Activated T-cell treated with anti-CD3 and anti-CD28 coated beads, Interleukin-2, amount 50 U/mL, for 24 hours (primary cell): ENCODE measurements at places on chromosomes 1 and 21.

DNA sequence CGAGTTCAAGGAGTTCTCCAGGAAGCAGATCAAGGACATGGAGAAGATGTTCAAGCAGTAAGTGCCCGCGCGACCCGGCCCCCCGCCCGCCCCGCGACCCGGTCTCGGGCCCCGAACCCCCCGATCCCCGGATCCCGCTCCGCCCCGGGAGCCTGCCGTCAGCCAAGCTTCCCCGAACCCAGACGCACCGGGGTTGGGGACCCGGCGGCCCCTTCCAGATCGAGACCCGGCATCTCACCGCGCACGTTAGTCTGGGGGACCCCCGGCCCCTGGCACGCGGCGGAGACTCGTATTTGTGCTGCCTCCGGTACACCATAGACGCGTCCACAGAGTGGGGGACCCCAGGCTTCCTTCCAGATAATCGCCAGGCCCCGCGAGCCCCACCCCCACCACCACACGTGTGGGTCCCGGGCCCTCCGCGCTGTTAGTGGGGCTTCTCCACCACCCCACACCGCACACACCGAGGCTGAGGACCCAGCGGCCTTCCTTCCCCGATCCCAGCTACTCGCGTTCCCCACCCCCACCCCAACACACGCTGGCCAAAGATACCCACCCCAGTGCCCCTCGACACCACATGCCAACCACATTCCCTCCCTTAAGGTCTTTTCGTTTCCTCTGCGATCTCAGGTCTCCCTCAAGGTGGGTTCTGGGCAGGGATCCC is 665 bp downstream of the EFHD2 start:
- DNase-seq: no peak
- H3K4me1 ChIP-seq: peaks cover 48% of the 10 kb centered on the region
- H3K27me3 ChIP-seq: peaks cover 8% of the 10 kb centered on the region
- peak overlapping the region; percentile 89 for H3K27ac ChIP-seq
- H3K36me3 ChIP-seq: peaks cover 43% of the 10 kb centered on the region

DNA sequence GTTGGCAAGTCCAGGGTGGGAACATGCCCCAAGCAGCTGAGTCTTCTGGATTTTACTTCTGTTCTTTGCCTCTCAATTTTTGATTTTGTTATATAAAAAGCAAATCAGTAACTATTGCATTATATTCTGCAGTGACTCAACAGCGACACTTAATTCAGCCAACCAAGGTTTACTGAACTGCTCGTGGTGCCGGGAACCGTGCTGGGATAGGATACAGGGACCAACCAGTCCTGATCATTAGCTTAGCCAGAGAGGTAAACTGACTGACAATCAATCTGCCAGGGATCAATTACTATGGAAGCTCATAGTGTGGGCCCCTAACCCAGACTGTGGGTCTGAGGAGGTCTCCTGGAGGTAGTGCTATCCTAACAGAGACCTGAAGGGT is 68.4 kb upstream of the ZNF281 start:
- H3K27me3 ChIP-seq: peaks cover 34% of the 10 kb centered on the region
- no peak overlapping the region for H3K4me3 ChIP-seq
- no peaks in the 10 kb centered on the region for H3K36me3 ChIP-seq
- peaks cover 43% of the 10 kb centered on the region for H3K4me1 ChIP-seq
- DNase-seq: no peak

GRCh38 chr1:205950280-205950679 is 7.0 kb upstream of the SLC26A9 start:
- no peak overlapping the region for H3K27ac ChIP-seq
- H3K4me3 ChIP-seq: no peak overlapping the region
- peaks cover 3% of the 10 kb centered on the region for H3K27me3 ChIP-seq
- H3K4me1 ChIP-seq: no peaks in the 10 kb centered on the region
- H3K36me3 ChIP-seq: no peaks in the 10 kb centered on the region

- no peak overlapping the region for H3K27ac ChIP-seq
- H3K36me3 ChIP-seq: no peaks in the 10 kb centered on the region
- no peaks in the 10 kb centered on the region for H3K4me1 ChIP-seq
- no peak overlapping the region for H3K4me3 ChIP-seq
Observed at GRCh38 chr1:187817782-187818181, 989.0 kb downstream of the PLA2G4A start.

DNA sequence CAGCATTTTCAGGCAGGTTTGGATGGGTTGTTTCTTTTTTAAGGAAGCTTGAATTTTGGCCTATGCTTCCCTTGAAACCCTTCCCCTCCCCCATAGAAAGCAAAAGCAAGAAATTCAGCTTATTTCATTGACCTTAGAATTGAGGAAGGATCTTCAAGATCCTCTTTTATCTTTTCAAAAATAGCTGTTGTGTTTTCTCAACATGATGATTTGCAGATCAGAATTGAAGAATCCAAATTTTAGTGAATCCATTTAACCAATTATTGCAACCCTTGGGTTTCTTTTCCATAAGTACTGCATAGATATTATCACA is 73.7 kb downstream of the LRRC8C start:
- H3K27ac ChIP-seq: peak overlapping the region; percentile 6
- no peaks in the 10 kb centered on the region for H3K27me3 ChIP-seq
- DNase-seq: no peak
- H3K4me1 ChIP-seq: peaks cover 59% of the 10 kb centered on the region
- H3K36me3 ChIP-seq: peaks cover 85% of the 10 kb centered on the region
- no peak overlapping the region for H3K4me3 ChIP-seq

GRCh38 chr1:212814537-212815334 is 23.0 kb downstream of the TATDN3 start:
- H3K4me1 ChIP-seq: peaks cover 3% of the 10 kb centered on the region
- H3K4me3 ChIP-seq: no peak overlapping the region
- no peaks in the 10 kb centered on the region for H3K27me3 ChIP-seq
- H3K36me3 ChIP-seq: peaks cover 11% of the 10 kb centered on the region

DNA sequence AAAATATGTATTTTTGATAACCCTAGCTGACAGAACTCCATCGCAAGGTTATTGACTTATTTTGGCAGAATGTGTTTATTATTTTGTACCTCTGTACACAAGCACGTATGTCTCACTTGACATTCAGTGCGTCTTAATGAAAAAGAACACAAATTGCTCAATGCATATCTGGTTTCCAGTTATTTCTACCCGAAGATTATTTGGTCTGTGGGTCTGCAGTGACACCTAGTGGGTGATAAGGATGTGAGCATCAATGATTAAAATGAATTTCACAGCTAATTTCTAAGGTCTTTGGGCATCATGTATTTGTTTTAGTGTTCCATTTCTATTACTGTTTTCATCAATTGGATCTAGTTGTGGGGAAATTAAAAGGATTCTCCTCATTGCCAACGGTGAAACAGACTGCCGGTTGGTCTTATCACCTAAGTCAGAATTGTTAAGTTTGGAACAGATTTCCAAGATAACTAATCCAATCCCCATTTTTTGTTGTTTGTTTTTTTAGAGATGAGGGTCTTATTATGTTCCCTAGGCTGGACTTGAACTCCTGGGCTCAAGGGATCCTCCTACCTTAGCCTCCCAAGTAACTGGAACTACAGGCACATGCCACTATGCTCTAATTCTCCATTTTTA is 13.9 kb downstream of the DDX20 start:
- no peak overlapping the region for H3K4me3 ChIP-seq
- peaks cover 63% of the 10 kb centered on the region for H3K36me3 ChIP-seq
- DNase-seq: no peak
- H3K4me1 ChIP-seq: peaks cover 20% of the 10 kb centered on the region
- H3K27me3 ChIP-seq: no peaks in the 10 kb centered on the region

GRCh38 chr1:149942207-149942606 is 5.5 kb upstream of the MTMR11 start:
- no peak overlapping the region for H3K4me3 ChIP-seq
- no peaks in the 10 kb centered on the region for H3K27me3 ChIP-seq
- no peak overlapping the region for H3K27ac ChIP-seq
- no peak for DNase-seq
- H3K36me3 ChIP-seq: peaks cover 45% of the 10 kb centered on the region

DNA sequence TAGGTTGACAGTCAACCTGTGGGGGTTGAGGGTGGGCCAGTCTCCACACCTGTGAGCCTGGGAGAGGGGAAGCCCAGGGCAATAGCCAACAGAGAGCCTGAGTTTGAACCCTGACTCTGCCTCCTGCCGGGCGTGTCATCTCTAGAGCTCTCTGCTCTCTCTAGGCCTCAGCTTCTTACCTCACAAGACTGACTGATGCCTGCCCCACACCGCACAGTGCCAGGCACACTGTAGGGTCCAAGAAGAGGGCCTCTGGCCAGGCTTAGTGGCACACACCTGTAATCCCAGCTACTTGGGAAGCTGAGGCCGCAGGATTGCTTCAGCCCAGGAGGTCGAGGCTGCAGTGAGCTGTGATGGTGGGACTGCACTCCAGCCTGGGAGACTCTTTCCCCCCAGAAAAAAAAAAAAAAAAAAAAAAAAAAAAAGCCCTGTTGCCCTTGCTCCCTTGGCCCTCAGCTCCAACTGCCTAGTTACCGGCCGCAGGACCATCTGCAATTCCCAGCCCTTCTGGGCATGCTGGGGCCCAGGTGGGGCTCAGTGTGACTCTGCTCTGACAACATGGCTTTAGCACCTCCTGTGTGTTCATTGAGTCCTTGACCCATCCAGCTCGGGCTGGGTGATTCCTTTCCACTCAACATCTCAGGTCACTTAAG is 25.1 kb downstream of the GRHL3 start:
- no peak overlapping the region for H3K27ac ChIP-seq
- DNase-seq: no peak
- peaks cover 1% of the 10 kb centered on the region for H3K4me1 ChIP-seq

DNA sequence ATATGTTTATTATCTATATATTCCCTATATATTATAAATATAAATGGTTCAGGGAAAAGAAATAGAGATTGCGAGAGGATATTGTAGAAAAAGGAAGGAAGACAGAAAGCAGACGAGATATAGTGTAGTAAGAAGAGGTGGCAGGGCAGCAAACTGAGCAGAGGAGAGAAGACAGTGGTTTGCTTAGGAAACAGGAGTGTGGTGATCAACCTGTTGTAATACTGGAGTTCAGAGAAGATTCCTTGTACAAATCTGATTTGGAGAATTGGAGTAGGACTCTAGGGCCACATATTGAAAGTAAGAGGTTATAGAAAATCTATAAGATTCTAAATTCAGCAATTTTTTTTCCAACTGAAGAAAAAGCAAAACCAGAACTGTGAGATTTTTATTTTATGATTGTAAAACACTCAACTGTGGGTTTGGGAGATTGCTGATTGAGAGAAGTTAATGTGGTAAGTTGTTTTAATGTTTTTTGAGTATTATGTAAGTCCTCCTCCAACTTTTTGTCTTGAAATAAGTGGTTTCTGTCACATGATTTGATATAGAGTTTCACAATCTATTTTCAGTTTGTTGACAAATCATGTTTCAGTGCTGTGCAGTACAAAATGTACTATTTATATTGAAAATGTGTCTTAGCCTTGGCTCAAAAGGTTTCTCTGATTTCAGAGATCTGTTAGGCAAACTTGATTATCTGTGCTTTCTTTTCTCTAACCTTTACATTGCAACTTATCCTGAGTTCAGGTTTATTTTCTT is 9.6 kb upstream of the AMY2B start:
- DNase-seq: no peak
- H3K27ac ChIP-seq: no peak overlapping the region
- peaks cover 7% of the 10 kb centered on the region for H3K4me1 ChIP-seq
- H3K36me3 ChIP-seq: peaks cover 12% of the 10 kb centered on the region
- no peaks in the 10 kb centered on the region for H3K27me3 ChIP-seq

DNA sequence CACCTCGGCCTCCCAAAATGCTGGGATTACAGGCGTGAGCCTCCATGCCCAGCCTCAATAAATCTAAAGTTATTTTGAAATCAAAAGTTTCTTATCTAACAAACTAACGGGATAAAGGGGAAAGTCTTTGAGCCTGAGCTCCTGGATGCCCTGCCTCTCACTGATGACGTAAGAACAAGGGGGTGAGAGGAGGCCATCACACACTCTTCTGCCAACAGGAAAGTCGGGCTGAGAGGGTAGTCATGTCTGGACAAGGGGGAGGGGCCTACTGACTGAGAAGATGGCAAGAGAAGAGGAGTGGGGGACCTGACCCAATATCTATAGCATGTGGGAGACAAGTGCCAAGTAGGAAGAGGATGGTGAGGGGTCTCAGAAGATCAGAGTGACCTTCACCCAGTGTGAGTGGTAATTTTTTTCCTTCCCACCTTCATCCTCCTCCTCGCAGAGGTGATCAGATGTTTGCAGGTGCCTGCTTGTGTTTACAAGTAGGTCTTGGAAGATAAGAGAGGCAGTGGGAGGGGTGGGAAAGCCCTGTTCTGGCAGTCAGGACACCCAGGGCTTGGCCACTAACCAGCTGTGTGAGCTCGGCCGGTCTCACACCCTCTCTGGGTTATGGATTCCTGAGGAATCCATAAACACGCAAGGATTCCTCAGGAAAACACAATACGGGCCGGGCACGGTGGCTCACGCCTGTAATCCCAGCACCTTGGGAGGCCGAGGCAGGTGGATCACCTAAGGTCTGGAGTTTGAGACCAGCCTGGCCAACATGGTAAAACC is 9.6 kb downstream of the UQCRHL start:
- no peak for DNase-seq
- peaks cover 8% of the 10 kb centered on the region for H3K4me1 ChIP-seq
- H3K4me3 ChIP-seq: no peak overlapping the region

DNA sequence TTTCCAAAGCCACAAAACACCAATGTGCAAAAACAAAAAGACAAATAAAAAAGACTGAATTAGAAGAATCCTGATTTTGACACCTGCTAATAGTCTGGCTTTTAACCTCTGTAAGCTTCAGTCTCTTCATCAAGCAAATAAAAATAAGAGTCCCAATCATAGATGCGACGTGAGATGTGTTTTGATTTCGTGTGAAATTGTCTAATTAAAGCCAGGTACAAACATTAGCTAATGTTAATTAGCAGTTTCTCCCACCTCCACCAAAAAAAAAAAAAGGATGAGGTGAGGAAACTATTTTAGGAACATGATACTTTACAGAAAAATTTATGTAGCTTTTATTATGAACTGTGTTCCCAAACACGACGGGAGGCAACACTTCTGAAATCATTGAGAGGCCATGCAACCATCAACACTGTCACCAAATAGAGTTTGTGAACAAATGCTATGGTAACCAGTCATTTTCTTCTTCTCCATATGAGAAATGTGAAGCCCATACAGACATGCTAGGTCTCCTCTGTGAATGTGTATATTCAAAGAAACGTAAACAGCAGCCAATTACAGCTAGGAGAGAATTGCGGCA is 6.7 kb upstream of the EVI5 start:
- H3K27ac ChIP-seq: no peak overlapping the region
- no peaks in the 10 kb centered on the region for H3K36me3 ChIP-seq
- no peak overlapping the region for H3K4me3 ChIP-seq
- no peak for DNase-seq
- peaks cover 2% of the 10 kb centered on the region for H3K4me1 ChIP-seq

DNA sequence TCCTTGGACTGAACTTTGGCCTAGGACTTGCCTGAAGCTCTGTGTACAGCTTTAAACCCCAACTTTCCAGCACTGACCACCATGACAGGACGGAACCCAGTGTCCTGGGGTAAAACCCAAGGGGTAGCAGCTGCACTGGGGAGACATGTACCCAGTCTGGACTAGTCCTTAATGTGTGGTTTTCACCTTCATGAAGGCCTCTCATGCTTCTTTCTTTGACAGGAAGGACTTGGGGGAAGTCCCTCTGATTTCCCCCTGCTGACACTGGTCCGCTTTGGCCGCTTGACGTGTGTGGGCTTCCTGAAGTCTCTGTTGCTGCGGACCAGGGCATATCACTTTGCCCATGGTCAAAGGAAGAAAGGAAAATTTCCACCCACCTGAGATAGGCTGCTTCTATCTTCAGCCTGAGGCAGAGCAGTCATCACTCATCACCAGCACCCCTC is 66.3 kb upstream of the PRDX6 start:
- no peaks in the 10 kb centered on the region for H3K27me3 ChIP-seq
- peak overlapping the region; percentile 55 for H3K27ac ChIP-seq
- H3K36me3 ChIP-seq: peaks cover 12% of the 10 kb centered on the region
- DNase-seq: no peak
